ENCODE measurements at places on chromosomes 5 and 9.

DNA sequence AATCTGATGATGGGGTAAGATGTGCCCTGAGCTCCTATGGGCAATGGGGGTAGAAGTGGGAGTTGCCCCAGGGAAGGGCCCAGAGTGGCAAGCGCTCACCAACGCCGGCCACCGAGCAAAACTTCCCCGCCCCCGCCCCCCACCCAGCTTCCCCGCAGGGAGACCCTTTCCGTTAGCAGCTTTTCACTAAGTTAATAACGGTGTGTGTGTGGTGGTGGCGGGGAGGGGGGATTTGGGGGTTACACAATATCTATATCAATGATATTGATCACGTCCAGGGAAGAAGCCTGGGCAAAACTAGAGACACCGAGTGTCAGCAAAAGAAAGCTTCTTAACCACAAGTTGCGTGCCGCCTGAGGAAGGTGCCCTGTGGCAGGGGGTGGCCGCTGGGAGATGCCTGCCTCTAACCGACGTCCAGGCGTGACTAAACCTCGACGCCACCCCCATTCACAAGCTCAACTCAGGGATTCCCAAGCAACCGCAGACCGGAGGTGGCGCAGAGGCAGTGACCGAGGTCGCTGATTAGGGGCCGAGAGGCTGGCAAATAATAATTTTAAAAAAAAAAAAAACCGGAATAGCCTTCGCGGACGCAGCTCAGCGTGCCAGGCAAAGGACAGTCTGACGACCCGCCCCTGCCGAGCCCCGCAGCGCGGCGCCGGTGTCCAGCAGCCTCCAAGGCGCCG is 222.6 kb downstream of the MEF2C start:
- DNase-seq = peak; percentile 61

GRCh38 chr5:90888511-90889324 is 330.1 kb downstream of the ADGRV1 start:
- DNase-seq = no peak

- no peak for DNase-seq
These were observed 10.8 kb upstream of the C1QTNF3 start for GRCh38 chr5:34053571-34054399.

DNA sequence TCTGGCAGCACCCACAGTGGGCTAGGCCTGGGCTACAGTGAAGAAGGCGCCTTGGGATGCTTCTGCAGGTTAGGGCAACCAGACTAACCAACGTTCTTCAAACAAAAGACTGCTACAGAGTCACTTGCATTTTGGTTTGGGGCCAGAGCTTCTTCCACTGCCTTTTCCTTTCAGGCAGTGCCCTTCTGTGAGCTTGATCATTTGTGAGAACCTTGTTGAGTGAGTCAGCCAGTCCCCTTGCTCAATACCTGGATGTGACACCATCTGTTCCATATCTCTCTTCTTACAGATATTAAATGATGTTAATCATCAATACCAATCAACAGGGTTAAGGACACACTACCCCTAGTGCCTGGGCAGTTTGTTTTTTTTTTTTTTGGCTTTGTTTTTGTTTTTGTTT is 46.5 kb upstream of the VDAC1 start:
- no peak for DNase-seq

GRCh38 chr5:107408564-107408963 is 262.2 kb downstream of the EFNA5 start:
- DNase-seq = no peak

DNA sequence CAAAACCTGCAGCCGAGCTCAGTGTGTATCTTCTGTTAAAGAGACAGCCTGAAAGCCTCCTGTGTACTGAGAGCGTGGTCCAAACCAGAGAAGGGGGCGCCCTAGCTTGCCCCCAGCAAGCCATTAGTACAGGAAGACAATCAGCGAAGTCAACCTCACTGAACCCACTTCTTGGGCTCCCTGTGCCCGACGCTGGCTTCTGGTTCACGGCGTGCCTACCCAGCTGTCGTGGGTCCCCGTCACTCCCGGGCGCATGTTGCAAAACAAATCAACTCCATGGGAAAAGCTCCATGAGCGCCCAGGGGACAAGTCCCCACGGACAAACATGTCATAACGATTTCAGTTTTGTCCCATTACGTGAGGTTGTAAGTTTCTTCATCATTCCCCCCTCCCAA is 326.9 kb downstream of the SH3GL2 start:
- DNase-seq = no peak

GRCh38 chr5:132471944-132472343 is 18.6 kb downstream of the IRF1 start:
- DNase-seq = no peak

GRCh38 chr5:67998709-67999261 is 216.8 kb upstream of the PIK3R1 start:
- DNase-seq = no peak

All from iPS-NIHi11 (cell line).